ENCODE measurements at places on chromosomes 16 and 17.

- no peak for DNase-seq
These were observed 51.0 kb upstream of the GAS7 start for GRCh38 chr17:10249271-10250010.

GRCh38 chr16:19520861-19521331, 1.0 kb downstream of the GDE1 start:
- DNase-seq = no peak

DNA sequence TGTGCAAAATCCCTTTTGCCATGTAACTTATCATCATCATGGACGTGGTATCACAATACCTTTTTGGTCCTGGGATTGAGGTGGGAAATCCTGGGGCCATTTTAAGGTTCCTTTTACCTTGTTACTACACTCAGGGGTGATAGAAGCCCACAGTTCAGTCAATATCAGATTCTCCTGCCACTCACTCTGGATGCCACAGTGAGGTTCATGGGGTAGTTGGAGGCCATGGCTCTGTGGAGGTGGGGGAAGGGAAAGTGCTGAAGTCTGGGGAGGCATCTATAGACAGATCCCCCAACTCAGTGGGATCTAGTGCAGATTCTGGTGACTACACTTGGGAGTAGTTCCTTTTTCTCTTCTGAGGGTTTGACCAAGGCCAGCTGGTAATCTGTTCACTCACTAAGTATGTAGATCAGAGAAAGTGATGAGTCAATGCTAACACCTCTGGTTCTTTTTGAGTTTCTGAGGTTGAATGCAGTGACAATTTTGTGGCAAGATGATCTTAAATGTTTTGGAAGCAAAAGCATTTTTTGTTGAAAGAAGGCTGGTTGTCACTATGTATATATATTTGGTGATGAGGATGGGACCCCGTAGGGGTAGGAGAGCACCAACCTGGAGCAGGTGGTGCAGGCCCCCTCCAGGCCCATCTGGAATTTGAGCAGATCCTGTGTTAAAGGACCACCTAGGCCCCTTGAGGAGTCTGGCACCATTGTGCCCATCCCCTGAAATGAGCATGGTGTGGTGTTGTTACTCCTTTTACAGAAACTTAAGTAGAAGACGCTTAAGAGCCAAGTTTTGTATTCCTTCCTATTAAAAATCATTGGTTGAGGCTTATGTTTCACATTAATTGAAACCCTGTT, 18.8 kb upstream of the IRF8 start:
- no peak for DNase-seq

DNA sequence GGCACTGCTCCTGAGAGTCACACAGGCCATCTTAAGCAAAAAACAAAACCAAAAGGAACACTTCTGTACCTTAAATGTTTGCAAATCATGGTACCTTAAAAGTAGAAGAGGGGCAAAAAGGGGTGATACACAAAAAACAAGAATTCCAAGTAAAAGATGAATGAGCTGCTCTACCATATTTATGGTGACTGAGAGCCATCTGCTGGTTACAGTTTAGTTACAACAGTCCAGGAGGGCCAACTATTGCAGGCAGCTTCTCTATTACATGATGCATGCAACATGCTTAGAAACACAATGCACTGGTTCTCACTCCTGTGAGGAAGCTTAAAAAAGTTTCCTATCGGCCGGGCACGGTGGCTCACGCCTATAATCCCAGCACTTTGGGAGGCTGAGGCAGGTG, 53.5 kb downstream of the STX8 start:
- DNase-seq = no peak

- no peak for DNase-seq
These were observed 101.2 kb downstream of the SALL1 start for GRCh38 chr16:51049678-51050376.

- DNase-seq = no peak
These were observed 3.1 kb downstream of the CSNK2A2 start for GRCh38 chr16:58194790-58195189.

- DNase-seq = no peak
These were observed 15.5 kb upstream of the BRCA1 start for GRCh38 chr17:43140396-43141332.

DNA sequence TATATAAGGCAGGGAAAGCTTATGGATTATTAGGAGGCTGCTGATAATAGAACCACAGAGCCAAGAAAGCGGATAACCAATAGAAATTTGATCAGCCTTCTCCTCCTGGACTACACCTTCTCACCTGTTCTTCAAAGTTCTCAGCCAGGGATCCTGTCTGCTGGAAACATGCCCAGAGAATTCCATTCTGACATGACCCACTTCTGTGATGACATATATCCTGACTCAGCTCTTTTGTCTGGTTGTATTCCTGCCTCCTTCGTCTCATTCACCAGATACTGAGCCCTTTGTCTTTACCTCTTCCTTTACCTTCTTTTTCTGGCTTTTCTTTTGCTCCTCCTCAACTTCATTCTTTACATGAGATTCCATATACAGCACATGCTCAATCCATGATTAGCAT, 576.1 kb downstream of the CDH11 start:
- DNase-seq = no peak

DNA sequence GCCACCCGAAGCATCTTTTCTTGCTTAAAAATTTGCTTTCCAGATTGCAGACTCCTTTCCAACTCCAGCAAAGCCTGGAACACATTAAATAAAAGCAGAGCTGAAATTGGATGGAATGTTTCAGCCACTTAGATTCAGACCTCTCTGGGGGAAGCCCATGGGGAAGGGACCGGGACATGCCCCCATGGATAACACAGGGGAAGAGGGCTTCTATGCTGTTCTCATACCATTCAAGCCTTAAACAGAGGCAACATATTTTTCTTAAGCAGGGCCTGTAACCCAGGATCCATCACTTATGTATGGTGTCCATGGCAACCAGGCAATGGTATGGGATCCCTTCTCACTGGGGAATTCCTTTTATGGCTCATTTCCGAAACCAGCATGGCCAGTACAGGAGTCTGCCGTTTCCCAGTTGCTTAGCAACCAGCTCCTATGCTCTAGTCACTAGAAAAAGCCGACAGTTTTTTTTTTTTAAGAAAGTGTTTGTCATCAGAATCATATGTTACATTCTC, 62.0 kb upstream of the MARCHF10 start:
- DNase-seq = no peak

Data from C1 segment of cervical spinal cord (tissue), 14 donors.